Activated naive CD8-positive, alpha-beta T cell treated with anti-CD3 and anti-CD28 coated beads for 36 hours (primary cell): ENCODE measurements at places on chromosomes 2 and 18.

GRCh38 chr2:40418614-40419363 is 33.1 kb downstream of the SLC8A1 start:
- no peak for DNase-seq

GRCh38 chr2:181231151-181231550 is 226.0 kb upstream of the ITGA4 start:
- no peak for DNase-seq

- DNase-seq, result no peak
Measured at GRCh38 chr2:240972201-240972600, 26.2 kb upstream of the SNED1 start.

DNA sequence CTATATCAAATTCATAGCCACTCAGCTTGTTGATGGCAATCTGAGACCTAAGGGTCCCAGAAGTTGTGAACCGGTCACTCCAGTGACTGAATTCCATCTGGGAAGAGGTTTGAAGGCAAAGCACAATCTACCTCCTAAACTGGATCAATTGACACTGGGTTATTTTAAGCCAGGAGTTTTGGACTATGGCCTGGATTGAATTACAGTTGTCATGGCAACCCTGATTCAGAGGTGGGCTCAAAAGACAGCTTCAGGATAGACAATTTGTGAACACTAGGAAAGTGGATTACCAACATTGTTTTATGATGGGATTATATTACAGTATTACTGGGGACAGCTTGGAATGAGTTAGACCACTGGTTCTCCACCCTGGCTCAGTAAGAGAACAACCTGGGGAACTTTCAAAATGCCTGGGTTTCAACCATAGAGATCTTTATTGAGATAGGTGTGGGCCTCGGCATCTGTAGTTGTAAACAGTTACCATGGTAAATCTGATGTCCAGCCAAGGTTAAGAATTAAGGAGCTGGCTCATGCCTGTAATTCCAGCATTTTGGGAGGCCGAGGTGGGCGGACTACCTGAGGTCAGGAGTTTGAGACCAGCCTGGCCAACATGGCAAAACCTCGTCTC is 58.8 kb downstream of the MFSD6 start:
- DNase-seq, result no peak

DNA sequence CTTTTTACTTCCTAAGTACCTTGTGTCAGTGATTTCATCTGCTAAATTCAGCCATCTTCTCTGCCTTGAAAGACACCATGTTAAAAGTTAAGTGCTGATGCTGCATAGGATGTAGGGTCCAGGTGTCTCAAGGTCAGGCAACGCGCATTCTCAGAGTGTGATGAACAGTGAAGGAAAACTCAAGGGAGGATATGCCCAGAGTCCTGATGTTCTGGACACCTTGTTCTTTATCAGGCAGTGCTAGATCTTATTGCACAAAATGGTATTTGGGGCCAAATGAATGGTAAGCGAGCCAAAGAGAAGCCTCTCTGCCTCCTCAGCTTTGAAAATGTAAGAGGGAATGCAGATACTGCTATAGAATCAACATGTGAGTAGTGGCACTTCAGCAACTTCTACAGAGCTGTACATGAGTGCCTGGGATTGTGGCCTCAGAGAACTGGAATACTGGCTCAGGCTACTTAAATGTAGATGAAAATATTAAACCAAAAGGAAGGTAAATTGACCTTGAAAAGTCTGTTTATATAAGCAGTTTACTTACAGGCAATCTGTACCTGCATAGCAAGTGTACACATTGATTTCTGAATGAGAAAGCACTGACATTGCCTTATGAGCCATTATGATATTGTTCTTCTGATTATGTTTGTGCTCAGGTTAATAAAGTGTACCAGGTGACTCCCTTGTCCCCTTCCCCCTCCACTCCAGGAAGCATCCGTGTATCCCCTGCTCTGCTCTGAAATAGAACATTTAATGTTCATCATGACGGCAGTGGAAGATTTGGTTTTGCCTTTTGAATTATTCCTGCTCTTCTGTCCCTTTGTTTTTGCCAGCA is 86.7 kb upstream of the RANBP2 start:
- no peak for DNase-seq

- DNase-seq, result no peak
Measured at GRCh38 chr2:54499661-54500060, 43.5 kb downstream of the SPTBN1 start.

DNA sequence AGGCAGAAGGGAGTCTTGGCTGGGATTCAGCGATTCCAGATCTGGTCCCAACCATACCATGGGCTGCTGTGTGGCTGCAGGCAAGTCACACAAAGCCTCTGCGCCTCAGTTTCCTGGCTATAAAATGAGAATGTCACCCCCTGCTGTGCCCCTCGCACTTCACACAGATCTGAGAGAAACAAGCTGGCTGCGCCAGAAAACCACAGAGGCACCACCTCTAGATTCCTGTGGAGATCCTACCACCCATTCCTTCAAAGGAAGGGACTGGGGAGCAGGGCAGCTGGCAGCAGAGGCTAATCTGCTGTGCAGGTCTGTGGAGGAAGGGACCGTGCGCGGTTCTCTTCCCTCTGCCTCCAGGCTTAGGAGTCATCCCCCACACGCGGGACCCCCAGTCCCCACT is 19.8 kb downstream of the NEURL3 start:
- no peak for DNase-seq

GRCh38 chr2:129698593-129698992 is 280.9 kb upstream of the RAB6C start:
- no peak for DNase-seq

DNA sequence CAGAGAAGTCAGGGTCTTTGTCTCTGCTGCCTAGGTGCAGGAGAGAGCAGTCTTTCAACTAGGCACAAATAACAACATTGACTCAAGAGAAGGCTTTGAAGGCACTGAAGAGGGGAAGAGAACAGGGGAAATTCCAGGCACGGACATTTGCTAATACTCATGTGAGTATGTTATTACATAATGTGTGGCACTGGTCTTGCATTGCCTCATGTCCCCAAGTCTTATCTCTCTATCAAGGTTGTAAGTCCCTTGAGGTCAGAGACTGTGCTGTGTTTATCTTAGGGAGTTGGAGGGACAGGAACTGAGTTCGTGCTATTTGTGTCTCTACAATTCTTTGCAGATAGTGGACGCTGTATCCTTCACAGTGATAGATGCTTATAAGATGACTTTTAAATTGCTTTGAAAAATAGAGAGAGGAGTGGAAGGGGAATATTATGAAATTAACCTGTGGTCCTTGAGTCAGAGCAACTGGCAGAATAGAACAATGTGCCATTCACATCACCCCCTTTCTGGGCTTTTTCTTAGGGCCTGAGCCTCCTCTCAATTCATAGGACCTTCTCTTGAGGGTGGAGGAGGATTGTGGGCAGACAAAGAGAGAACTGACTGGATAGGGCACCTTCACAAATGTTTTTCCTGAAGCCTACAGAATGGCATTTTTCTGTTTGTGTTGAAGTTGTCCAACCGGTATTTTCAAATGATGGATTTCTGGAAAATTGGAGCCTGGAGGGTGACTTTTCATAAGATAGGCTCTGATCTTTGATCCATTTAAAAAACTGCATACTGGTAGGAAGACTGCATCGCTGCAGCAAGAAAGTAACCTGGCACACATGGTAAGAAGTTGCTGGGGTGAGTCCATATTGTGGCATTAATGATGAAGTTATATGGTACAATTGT is 96.6 kb upstream of the CXCR4 start:
- no peak for DNase-seq

- no peak for DNase-seq
Measured at GRCh38 chr2:197426723-197427603, 7.9 kb downstream of the SF3B1 start.

DNA sequence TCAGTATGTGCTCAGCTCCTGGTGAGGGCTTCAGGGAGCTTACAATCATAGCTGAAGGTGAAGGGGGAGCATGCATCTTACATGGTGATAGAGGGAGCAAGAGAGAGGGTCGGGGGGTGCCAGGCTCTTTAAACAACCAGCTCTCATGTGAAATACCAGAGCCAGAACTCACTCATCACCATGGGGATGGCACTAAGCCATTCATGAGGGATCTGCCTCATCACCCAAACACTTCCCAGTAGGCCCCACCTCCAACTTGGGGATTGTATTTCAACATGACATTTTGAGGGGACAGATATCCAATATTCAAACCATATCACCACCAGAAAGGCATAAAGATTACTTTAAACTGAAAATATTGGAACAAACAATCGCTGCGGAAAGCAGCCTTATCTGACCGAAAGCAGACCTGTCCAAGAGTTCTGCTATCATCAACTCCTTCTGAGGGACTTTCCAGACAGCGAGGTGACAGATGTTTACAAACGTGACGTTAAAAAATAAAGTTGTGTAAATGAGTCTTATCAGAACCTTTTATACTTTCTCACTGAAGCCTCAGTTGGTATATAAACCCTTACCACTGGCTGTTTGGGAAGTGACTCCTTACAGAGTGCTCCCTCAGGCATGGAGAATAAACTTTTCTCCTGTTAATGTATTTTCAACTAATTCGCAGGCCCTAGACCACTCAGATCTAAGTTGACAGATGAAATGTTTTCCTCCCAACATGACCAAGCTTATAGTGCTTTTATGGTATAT is 35.5 kb upstream of the PTH2R start:
- DNase-seq, result no peak

GRCh38 chr2:113876503-113877387 is 13.1 kb upstream of the ACTR3 start:
- DNase-seq, result peak; percentile 77

- DNase-seq, result no peak
Measured at GRCh38 chr2:28747714-28748113, 3.9 kb upstream of the PPP1CB start.

DNA sequence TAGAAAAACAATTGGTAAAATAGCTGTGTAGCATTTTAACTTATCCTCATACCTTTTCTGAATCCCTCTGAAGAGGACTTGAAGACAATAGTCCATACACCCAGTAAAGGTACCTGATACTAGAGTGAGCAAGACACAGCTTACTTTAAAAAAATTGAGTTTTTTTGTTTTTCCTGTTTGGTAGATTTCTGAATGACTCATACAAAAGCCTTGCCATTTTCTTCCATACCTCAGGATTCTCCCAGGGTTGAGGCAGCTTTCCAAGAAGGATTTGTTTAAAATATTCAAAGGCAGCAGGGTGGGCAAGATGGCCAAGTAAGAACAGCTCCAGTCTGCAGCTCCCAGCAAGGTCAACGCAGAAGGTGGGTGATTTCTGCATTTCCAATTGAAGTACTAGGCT is 551.0 kb upstream of the LRATD1 start:
- no peak for DNase-seq

- no peak for DNase-seq
Measured at GRCh38 chr2:6893876-6894482, 16.4 kb downstream of the RSAD2 start.

DNA sequence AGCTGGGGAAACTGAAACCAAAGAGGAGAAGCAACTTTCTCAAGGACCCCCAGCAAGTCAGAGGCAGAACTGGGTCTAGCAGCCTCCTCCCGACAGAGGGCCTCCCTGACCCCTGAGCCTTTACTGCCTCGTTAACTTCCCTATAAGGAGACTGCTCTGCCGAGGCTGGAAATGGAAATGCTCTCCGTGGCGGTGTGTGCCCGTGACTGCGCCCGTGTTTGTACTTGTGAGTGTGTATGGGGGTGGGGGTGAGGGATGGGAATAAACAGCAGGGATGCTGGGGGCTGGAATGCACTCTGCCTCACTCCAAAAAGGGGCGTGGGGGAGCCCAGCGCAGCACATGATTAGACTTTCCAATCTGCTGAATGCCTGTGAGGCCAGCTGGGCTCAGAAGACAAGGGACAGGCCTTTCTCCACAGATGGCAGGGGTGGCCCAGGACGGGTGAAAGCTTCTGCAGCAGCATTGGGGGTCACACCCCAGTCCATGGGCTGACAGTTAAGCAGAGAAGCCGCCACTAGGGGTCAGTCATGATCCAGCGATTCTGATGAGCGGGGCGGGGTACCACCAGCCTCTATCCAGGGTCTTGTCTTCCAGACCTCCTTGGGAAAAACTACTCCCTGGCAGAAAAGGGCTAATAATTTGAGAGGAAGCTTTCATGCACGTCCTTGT is 26.8 kb downstream of the MPHOSPH10 start:
- peak; percentile 57 for DNase-seq

DNA sequence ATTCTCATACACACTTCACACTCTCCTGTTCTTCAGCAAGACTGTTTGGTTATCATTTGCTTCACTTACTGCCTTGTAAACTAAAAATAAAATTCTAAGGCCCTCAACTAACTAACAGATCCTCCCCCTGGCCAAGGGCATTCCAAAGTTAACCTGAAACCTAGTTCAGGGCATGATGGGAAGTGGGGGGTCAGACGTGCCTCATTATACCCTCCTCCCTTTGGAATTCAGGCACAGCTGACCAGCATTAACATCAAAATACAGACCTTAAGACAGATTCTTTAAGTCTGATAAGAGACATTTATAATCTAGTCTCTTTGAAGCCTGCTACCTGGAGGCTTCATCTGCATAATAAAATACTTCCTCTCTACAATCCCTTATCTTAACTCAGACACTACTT is 221.0 kb downstream of the NOL4 start:
- DNase-seq, result no peak

GRCh38 chr2:31241625-31242270 is 7.8 kb downstream of the EHD3 start:
- no peak for DNase-seq

GRCh38 chr2:219538956-219539788 is 4.4 kb downstream of the CHPF start:
- no peak for DNase-seq

DNA sequence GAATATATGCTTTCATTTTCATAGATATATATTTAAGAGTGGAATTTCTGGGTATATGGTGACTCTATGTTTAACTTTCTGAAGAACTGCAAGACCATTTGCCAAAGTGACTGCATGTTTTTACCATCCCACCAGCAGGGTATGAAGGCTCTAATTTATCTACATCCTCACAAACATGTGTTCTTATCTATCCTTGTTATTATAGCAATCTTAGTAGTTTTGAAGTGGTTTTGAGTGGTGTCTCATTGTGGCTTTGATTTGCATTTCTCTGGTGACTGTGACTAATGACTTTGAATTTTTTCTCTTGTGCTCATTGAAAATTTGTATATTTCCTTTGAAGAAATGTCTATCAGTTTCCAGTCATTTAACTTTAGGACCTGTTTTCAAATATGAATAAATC is 310.2 kb upstream of the NRP2 start:
- no peak for DNase-seq

DNA sequence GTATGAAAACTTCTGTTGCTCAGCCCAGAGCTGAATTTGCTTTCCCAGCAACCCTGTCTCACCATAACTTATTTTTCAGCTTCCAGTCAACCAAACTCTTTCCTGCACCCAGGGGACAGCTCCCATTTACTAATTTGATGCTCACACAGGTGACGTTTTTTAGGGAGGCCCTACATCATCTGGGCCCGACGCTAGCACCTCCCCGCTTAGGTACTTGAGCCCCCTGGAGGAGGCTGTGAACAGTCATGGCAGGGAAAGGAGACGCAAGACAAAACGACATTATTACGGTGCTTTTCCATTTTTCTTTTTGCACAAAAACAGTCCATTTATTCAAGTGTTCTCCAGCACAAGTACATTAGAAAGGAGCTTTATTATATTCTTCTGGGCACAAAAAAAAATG is 59.2 kb upstream of the POMC start:
- no peak for DNase-seq

- DNase-seq, result no peak
Measured at GRCh38 chr2:8457092-8457481, 224.8 kb upstream of the ID2 start.

GRCh38 chr2:212197776-212198175 is 340.8 kb downstream of the ERBB4 start:
- no peak for DNase-seq

GRCh38 chr2:168087401-168087800 is 160.0 kb downstream of the STK39 start:
- DNase-seq, result no peak

- DNase-seq, result no peak
Measured at GRCh38 chr18:10020171-10020570, 106.4 kb downstream of the VAPA start.
